ENCODE measurements at places on chromosomes 12 and 14.

DNA sequence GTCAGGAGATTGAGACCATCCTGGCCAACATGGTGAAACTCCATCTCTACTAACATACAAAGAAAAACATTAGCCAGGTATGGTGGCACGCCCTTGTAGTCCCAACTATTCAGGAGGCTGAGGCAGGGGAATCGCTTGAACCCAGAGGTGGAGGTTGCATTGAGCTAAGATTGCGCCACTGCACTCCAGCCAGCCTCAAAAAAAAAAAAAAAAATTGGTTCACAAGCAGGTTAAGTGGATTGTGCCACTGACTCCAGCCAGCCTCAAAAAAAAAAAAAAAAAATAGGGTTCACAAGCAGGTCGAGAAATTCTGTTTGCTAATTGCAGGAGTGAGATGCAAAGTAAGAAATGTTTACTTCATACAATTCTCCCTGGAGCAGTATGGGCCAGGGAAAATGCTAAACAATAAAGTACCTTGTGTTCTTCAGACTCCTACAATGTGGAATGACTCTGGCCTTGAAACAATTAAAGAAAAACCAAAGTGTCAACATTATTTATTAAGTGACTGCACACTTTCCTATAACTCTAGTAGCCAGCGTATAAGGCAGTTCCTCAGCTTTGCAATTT lies 6.1 kb downstream of the EDDM3B start:
- no peak for DNase-seq

DNA sequence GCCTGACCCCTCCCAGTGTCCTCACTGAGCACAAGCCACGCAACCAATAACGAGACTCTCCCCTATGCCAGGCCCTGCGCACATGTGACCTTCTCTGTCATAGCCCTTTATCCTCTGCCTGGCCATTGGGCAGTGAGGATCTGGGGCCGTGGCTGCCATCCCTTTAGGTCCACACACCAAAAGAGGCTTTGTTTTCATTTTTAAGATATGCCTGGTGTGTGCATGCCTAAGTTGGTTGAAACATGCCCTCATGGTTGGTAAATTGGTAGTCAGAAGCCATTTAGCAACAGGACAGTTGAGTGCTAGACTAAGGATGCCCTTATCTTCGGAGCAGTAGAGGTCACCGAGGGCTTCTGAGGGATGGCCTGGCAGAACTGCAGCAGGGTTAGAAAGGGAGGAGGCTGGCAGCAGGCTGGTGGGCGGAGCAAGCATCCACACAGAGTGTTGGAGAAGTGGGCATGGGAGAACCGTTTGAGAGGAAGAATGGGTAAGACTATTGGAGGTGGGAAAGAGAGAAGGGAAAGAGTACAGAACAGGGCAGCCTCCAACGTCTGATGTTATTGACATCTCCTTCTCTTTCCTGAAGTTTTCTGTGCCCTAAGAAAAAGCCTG lies 75.1 kb downstream of the SLC24A4 start:
- DNase-seq, result no peak

GRCh38 chr12:59425798-59426197 lies 170.0 kb upstream of the SLC16A7 start:
- DNase-seq, result peak; percentile 97

- DNase-seq, result no peak
Measured at GRCh38 chr14:94532447-94532846, 23.2 kb upstream of the SERPINA12 start.

GRCh38 chr12:84862186-84862585 lies 50.4 kb downstream of the SLC6A15 start:
- no peak for DNase-seq

GRCh38 chr14:74350211-74350927 lies 2.1 kb downstream of the VRTN start:
- DNase-seq, result no peak

GRCh38 chr12:27221625-27222387 lies 22.3 kb upstream of the STK38L start:
- no peak for DNase-seq

DNA sequence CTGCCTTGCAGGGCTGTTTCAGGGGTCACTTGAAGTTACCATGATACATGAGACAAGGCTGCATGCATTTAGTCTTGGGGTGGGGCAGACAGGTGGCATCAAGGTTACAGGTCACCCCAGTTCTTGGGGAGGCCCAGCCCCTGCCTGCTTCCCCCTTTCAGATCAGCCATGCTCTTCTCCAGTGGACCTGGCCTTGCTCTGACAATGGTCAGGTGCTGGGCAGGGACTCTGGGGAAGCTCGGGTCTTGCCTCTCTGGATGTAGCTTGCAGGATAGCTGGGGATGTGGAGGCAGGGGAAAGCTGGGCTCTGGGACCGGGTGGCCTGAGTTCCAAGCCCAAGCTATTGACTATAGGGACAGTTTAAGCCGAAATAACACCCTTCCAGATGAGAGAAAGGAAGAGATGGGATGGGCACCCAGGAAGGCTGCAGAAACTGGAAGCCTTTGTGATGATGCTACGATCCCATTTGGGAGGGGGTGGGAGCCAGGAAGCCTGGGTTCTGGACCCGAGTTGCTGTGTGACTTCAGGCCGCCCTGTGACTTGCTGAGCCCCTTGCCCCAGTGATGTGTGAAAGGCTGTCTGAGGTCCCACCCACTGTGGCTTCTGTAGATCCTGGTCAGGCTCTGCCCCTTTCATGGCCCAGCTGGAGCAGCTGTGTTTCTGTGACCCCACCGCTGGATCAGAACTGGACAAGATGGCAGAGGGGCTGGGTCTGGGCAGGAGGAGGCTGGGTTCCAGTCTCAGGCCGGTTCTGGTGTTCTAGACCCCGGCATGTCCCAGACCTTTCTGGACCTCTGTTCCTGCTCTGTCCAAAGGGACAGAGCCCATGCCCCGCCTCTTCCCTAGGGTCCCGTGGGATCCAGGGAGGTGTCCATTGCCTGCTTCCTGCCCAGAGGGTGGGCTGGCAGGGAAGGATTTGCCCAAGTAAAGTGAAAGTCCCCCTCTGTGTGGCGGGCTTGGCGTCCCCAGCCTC lies 2.1 kb downstream of the TNFAIP2 start:
- no peak for DNase-seq

GRCh38 chr12:56298828-56299227 lies 1.3 kb downstream of the CS start:
- DNase-seq, result no peak

DNA sequence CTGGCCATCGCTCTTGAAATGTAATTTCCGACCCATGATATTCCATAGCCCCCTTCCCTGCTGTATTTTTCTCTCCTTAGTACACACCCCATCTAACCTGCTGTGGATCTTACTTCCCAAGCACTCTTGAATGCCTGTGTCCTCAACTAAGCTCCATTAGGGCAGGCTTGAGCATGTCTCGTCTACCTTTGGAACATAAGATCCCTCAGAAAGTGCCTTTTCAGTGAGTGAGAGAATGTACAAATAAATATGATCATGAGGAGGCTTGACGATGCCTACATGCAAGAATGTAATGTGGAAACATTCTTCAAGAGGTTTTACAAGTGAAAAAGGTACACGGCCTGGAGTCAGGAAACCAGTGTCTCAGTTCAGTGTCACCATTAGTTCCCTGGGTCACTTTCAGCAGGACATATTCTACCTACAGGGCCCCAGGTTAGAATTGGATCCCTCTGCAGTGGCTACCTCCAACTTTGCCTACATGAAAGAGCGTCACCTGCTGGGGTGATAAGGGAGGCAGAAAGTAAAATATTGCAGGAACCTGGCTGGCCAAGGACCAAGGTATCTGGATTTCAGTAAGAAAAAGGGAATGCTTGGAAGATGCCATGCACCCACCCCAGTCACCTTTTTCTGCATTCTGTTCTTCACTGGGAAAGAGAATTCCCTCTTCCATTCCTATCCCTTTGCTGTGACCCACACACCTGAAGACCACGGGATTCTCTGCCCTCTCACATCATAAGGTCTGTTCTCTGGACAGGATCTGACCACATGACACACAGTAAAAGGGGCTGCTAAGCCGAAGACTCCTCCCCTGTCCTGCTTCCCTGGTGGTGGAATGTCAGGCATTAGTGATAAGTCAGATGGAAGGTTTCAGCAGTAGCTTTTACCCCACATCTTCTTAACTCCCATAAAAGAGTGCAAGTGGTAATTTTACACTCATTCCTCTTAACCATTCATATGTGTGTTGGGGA lies 24.6 kb upstream of the SERPINA1 start:
- DNase-seq, result no peak

DNA sequence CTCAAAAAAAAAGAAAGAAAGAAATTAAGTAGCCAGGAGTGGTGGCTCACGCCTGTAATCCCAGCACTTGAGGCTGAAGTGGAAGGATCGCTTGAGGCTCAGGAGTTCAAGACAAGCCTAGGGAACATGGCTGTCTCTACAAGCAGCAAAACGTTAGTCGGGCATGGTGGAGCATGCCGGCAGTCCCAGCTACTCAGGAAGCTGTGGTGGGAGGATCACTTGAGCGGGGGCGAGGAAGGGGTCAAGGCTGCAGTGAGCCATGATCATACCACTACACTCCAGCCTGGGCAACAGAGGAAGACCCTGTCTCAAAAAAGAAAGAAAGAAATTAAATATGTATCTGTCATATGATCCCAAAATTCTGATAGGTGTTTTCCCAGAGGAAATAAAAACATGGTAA lies 5.3 kb downstream of the RAD52 start:
- DNase-seq, result no peak

DNA sequence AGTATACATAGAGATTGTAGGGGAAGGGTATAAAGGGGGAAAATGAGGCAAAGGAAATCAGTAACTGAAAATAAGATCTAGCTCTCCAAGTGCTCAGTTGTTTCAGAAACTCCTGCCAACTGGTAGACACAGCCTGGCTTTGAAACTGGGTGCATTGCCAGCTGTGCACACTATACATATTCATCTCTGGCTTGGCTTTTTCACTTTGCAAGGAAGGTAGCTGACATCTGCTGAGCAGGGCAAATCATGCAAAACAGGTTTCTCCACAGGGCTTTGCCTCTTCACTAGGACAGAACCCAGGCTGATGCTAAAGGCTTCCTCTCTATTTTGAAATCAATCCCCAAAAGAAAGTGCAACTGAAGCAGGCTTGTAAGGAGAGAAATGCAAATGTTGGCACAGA lies 101.5 kb downstream of the HELB start:
- DNase-seq, result no peak

DNA sequence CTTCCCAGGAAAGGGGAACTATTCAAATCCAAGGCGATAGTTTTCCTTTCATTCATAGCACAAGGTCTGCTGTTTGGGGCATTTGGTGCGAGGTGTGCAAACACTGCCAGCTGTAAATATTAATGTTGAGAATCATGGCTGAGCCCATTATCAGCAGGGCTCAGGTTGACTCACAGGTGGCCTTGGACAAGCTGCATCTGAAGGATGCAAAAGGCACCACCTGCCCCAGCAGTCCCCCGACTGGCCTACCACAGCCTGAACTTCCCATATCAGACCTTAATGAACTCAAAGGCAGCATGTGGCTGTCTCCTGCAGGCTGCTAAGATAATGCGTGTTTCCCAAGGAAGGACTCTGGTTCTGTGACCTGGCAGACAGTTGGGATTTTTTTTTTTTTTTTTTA lies 93.3 kb upstream of the MAP1LC3B2 start:
- DNase-seq, result no peak

- no peak for DNase-seq
Measured at GRCh38 chr14:105851716-105852377, 325.5 kb downstream of the TMEM121 start.

GRCh38 chr12:113070117-113070906 lies 13.8 kb downstream of the DTX1 start:
- DNase-seq, result no peak

DNA sequence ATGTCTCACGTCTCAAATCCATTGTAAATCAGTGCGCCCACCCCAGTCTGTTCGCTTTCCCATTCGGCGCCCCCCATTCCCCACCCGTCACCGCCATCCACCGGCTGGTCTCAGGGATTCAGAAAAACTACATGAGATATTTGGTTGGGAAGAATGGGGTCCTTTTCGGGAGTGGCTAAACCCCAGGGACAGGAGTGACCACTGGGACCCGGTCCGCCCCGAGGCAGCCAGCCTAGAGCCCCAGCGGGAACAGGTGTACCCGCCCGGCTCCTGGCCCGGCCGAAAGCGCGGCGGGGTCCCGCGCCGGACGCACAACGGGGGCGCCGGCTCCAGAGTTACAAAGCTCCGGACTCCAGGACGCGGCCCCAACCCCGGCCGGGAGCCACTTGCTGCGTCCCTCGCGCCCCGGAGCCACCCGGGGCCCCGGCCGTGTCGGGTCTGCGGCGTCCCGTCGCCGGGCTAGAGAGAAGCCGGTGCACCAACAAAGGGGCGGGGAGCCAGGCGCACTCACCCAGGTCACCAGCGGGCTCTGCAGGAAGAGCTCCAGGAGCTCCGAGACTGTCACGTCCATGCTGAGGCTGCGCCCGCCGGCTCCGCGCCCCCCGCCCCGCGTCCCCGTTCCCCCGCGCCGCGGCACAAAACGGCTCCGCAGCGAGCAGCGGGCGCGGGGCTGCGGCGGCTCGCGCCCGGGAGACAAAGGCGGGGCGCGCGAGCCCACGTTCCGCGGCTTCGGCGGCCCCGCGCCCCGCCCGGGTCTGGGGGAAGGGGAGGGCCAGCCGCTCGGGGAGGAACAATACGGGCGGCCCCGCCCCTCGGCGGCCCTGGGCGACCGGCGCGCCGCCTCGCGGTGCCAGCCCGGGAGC lies at the start of gene CCDC88C:
Gene CCDC88C, minus strand, starts transcription at position 701 of the 863 bp plus-strand sequence. Its CDS starts 130 bp downstream, at position 571.
- no peak for DNase-seq

GRCh38 chr14:74879427-74880182 lies 2.1 kb upstream of the DLST start:
- no peak for DNase-seq

- no peak for DNase-seq
Measured at GRCh38 chr12:131622422-131622955, 88.4 kb upstream of the SFSWAP start.

GRCh38 chr14:53180272-53181221 lies 27.4 kb upstream of the DDHD1 start:
- DNase-seq, result no peak

- no peak for DNase-seq
Measured at GRCh38 chr14:60656686-60657455, 7.6 kb upstream of the SIX1 start.

- DNase-seq, result no peak
Measured at GRCh38 chr14:94103554-94104150, 6.9 kb upstream of the IFI27 start.

- no peak for DNase-seq
Measured at GRCh38 chr14:100442036-100442435, 118.9 kb downstream of the SLC25A47 start.

DNA sequence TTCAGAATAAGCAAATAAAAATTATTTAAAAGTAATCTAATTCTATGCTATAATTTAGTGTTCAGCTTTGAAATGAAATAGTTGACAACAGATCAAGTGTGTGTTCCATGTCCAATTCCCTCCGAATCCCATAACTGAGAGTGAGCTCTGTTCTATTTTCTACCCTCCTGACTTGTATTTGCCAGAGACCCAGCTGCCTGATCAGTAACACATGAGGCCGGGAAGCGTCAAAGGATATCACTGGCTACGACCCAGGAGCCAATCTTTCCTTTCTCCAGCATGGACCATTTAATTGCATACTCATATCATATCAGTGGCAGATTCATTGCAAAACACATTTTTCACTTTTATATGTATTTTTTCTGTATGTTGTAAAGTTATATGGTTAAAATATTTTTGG lies 108.8 kb upstream of the TSPAN8 start:
- no peak for DNase-seq

- DNase-seq, result no peak
Measured at GRCh38 chr12:50240792-50241114, 42.6 kb downstream of the LIMA1 start.

Measured in fibroblast of skin of left biceps (primary cell).